Cardiac muscle cell (in vitro differentiated cells and primary cell): ENCODE measurements at places on chromosomes 16 and 17.

GRCh38 chr17:37065486-37066321 lies 117.0 kb downstream of the AATF start:
- no peak for DNase-seq
- no peak overlapping the region for H3K27ac ChIP-seq
- H3K4me3 ChIP-seq = no peak overlapping the region

GRCh38 chr17:77800816-77801215 lies 157.7 kb upstream of the TNRC6C start:
- H3K27ac ChIP-seq = no peak overlapping the region
- H3K27me3 ChIP-seq = no peaks in the 10 kb centered on the region
- DNase-seq = no peak
- no peaks in the 10 kb centered on the region for H3K36me3 ChIP-seq
- no peak overlapping the region for H3K4me3 ChIP-seq

GRCh38 chr16:69328854-69329316 lies 1.5 kb downstream of the PDF start:
- H3K4me3 ChIP-seq = no peak overlapping the region
- peaks cover 30% of the 10 kb centered on the region for H3K36me3 ChIP-seq
- no peak for DNase-seq
- no peaks in the 10 kb centered on the region for H3K4me1 ChIP-seq
- no peak overlapping the region for H3K27ac ChIP-seq
- H3K27me3 ChIP-seq = no peaks in the 10 kb centered on the region

DNA sequence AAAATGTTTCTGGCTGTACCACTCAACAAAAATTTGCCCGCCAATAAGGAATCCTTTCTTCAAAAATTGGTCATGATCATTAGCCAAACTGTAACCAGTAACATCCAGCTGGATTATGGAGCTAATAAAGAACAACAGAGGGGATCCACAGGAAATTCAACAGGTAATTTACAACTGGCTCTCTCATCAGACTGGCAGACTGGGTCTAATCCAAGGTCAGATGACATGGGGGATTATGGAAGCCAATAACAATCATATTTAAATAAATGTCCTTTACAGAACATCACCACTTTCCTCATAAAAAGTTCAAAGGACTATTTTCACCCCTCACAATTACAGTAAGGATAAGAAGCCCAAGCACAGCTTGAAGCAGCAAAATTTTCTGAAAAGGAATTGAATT lies 66.4 kb downstream of the KANSL1 start:
- H3K4me3 ChIP-seq = no peak overlapping the region
- no peak for DNase-seq
- H3K36me3 ChIP-seq = no peaks in the 10 kb centered on the region
- no peaks in the 10 kb centered on the region for H3K27me3 ChIP-seq

- no peak overlapping the region for H3K4me3 ChIP-seq
- H3K27ac ChIP-seq = no peak overlapping the region
- no peaks in the 10 kb centered on the region for H3K4me1 ChIP-seq
- no peak for DNase-seq
These were observed 29.4 kb upstream of the NUDT16L1 start for GRCh38 chr16:4663777-4664465.

- no peak overlapping the region for H3K4me3 ChIP-seq
- DNase-seq = no peak
- H3K27me3 ChIP-seq = no peaks in the 10 kb centered on the region
- H3K36me3 ChIP-seq = no peaks in the 10 kb centered on the region
- H3K4me1 ChIP-seq = no peaks in the 10 kb centered on the region
These were observed 2.2 kb upstream of the PDP2 start for GRCh38 chr16:66878067-66878466.

DNA sequence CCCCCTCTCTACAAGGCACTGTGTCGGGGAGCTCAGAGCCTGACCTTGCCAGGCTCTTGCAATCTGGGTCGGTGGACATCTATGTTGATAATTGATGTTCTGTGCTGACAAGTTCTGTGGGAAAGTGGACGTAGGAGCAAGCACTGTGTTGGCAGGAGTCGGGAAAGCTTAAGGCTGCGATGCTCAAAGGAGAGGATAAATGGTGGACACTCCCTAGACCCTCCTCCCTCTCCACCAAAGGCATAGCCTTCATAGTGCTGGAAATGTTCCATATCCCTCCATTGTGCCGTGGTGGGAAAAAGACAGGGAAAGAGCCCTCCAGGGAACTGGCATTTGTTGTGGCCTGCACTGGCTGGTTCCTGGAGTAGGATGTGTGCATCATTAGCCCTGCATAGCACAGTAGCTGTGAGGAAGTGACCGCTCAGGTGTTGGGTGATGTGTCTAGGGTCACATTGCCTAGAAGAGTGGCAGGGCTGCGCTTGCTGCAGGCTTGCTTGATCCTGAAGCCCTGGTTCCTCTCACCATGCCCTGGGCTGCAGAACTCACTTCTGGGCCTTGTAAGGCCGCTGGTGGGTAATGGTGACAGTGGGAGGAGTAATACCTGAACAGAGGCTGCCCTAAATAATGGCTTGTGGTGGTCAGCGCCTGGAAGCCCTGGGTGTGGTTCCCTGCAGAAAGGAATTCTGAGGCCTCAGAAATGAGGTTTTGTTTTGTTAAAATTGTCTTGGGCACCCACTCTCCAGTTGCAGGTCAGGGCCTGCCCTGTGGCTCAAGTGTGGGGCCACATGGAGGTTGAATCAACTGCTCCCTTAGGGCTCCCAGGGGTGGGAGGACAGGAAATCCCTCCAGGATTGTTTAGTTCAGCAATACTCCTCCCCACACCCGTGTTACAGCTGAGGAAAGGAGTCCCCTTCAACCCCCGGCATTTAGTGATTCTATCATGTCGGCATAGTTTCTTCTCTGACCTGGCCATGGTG lies 62.6 kb downstream of the KSR1 start:
- no peak overlapping the region for H3K27ac ChIP-seq
- no peak for DNase-seq
- H3K4me3 ChIP-seq = no peak overlapping the region
- no peaks in the 10 kb centered on the region for H3K36me3 ChIP-seq

DNA sequence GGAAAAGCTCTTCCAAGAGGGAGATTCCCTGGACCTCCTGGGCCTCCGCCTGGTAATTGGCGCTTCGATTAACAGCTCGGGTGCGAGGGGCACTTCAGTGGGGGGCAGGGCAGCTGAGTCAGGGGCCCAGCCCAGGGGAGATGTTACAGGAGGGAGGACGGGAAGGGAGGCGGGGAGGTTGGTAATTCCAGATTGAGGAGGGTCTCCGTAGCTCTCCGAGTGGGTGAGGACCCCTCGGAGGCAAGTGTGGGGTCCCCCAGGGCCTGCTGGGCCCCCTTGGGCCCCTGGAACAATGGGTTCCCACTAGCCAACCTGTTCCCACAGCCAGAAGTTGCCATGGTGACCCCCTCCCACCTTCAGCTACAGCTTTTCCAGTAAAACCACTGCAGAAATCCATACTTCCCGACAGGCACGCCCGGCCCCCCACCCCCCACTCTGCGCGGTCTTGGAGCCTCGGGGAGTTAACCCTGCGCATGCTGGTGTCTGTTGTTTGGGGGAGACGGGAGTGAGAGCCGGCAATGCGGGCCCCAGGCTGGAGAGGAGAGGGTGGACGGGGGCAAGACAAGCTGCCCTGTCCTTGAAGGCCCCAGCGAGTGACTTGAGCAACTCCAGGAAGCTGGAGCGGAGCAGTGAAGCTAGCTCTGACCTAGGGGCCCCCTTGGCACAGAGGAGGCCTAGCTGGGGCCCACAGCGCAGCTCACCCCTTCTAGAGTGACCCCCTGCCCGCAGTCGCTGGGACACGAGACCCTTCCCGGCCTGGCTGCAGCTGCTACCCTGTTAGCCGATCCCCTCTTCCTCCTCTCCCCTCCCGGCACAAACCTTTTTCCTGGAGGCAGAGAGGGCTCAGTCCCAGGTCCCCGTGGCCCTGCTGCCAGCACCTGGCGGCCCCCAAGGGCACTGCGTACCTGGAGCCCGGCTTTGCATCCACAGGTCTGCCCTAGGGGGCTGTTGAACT lies 37.8 kb downstream of the TMEM235 start:
- peak overlapping the region; percentile 88 for H3K27ac ChIP-seq
- peak; percentile 59 for DNase-seq
- no peaks in the 10 kb centered on the region for H3K36me3 ChIP-seq
- H3K4me3 ChIP-seq = no peak overlapping the region

GRCh38 chr17:58265902-58266875 lies 14.5 kb downstream of the MPO start:
- no peaks in the 10 kb centered on the region for H3K36me3 ChIP-seq
- H3K4me1 ChIP-seq = no peaks in the 10 kb centered on the region
- H3K27ac ChIP-seq = no peak overlapping the region
- DNase-seq = no peak
- no peak overlapping the region for H3K4me3 ChIP-seq

- H3K4me3 ChIP-seq = no peak overlapping the region
- H3K4me1 ChIP-seq = peaks cover 3% of the 10 kb centered on the region
- no peaks in the 10 kb centered on the region for H3K27me3 ChIP-seq
- DNase-seq = no peak
- peaks cover 15% of the 10 kb centered on the region for H3K36me3 ChIP-seq
These were observed 1.9 kb downstream of the ZNF778 start for GRCh38 chr16:89219365-89219764.

- no peak for DNase-seq
- H3K36me3 ChIP-seq = no peaks in the 10 kb centered on the region
- peaks cover 16% of the 10 kb centered on the region for H3K4me1 ChIP-seq
- no peak overlapping the region for H3K4me3 ChIP-seq
- no peak overlapping the region for H3K27ac ChIP-seq
These were observed 32.6 kb downstream of the TMEM100 start for GRCh38 chr17:55690105-55690508.

DNA sequence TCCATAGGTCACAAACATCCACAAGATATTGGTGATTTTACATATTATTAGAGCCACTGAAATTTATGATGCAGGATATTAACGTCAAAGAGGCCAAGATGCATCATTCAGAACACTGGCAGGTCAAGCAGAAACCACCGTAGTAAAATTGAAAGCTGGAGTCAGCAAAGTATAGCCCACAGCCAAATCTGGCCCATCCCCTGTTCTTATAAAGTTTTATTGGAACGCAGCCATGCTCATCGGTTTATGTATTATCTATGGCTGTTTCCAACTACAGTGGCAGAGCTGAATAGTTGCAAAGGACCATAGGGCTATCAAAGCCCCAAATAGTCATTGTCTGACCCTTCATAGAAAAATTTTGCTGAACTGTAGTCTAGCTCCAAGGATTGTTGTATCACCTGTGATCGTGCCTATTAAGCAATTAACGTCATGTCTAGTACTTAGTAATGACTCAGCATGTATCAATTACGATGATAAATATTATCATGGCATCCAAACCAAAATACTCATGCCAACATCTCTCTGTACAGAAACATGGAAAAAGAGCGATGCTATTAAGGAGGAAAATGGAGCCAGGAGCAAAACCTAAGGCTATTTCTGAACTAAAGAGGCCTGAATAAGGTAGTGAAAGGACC lies 165.6 kb downstream of the IRX3 start:
- no peak overlapping the region for H3K4me3 ChIP-seq
- H3K36me3 ChIP-seq = no peaks in the 10 kb centered on the region
- no peaks in the 10 kb centered on the region for H3K27me3 ChIP-seq
- DNase-seq = no peak

DNA sequence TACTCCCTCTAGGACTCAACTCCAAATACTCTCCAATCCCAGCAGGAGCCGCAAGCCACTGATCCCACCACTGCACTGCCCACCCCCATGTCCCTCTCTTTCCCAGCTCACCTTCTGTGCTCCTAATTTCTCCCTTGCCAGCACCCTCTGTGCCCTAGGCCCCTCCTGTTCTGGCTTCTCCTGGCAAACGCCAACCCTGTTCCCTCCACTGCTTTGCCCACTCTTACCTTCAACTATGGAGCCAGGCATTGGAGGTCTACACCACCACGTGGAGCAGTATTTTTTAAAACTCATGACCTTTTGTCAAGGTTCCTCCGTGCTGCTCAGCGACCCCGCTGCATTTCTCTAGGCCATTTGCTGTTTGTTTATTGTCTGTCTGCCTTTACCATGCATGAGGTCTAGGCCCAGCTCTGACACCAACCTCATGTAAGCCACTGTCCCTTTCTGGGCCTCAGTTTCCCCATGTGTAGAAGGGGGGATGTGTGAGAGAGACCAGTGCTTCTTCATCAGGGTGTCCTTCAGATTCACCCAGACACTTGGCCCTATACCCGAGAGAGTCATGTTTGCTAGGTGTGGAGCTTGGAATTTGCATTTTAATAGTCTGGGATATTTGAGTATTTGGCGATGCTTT lies 4.6 kb downstream of the CCDC102A start:
- no peaks in the 10 kb centered on the region for H3K36me3 ChIP-seq
- no peak overlapping the region for H3K4me3 ChIP-seq
- peaks cover 23% of the 10 kb centered on the region for H3K4me1 ChIP-seq
- no peaks in the 10 kb centered on the region for H3K27me3 ChIP-seq
- H3K27ac ChIP-seq = no peak overlapping the region

- no peaks in the 10 kb centered on the region for H3K4me1 ChIP-seq
- H3K27ac ChIP-seq = no peak overlapping the region
- H3K27me3 ChIP-seq = no peaks in the 10 kb centered on the region
- H3K36me3 ChIP-seq = no peaks in the 10 kb centered on the region
These were observed 80.4 kb upstream of the ERCC4 start for GRCh38 chr16:13839577-13839976.

DNA sequence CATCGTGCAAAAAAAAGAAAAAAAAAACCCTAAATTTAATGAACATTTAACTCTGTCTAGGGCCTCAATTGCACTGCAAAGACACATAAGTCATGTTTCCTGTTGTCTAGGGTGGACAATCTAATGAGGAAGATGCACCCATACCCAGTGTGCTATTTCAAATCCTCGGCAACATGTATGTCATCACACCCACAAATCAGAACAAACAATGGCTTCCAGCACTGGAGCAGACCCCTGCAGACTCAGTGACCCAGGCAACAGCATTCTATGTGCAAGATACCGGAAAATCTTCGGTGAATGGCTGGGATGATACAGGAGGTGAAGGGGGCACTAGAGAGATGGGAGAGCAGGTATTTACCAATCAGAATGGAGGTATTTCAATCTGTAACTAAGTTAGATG lies 221.7 kb upstream of the XYLT1 start:
- no peak overlapping the region for H3K27ac ChIP-seq
- H3K36me3 ChIP-seq = no peaks in the 10 kb centered on the region
- H3K27me3 ChIP-seq = no peaks in the 10 kb centered on the region
- DNase-seq = no peak
- H3K4me1 ChIP-seq = no peaks in the 10 kb centered on the region
- H3K4me3 ChIP-seq = no peak overlapping the region

GRCh38 chr16:17836868-17837602 lies 366.3 kb upstream of the XYLT1 start:
- H3K27me3 ChIP-seq = no peaks in the 10 kb centered on the region
- H3K4me3 ChIP-seq = no peak overlapping the region
- H3K4me1 ChIP-seq = no peaks in the 10 kb centered on the region
- no peak overlapping the region for H3K27ac ChIP-seq
- DNase-seq = no peak

GRCh38 chr17:69928611-69929010 lies 146.4 kb upstream of the KCNJ16 start:
- H3K36me3 ChIP-seq = no peaks in the 10 kb centered on the region
- no peak overlapping the region for H3K27ac ChIP-seq
- no peak overlapping the region for H3K4me3 ChIP-seq
- H3K4me1 ChIP-seq = no peaks in the 10 kb centered on the region

GRCh38 chr16:80883159-80883642 lies 78.8 kb upstream of the CDYL2 start:
- H3K27me3 ChIP-seq = peaks cover 3% of the 10 kb centered on the region
- no peak overlapping the region for H3K27ac ChIP-seq
- DNase-seq = no peak
- no peak overlapping the region for H3K4me3 ChIP-seq
- H3K36me3 ChIP-seq = no peaks in the 10 kb centered on the region

- H3K4me1 ChIP-seq = peaks cover 32% of the 10 kb centered on the region
- H3K36me3 ChIP-seq = no peaks in the 10 kb centered on the region
- no peaks in the 10 kb centered on the region for H3K27me3 ChIP-seq
- H3K27ac ChIP-seq = peak overlapping the region; percentile 49
These were observed 284.0 kb downstream of the SEC14L1 start for GRCh38 chr17:77424585-77425344.
